Uterus (tissue), 4 donors: ENCODE measurements at places on chromosomes 5 and 9. TPM values are rescaled to one million over a fixed set of nuclear protein-coding genes. Genes with fewer than 3 reads are reported as not detected.

Gene PCDHGA7
- 10.5 TPM for total RNA-seq

Gene ANKRD31
- total RNA-seq: 0.69 TPM

Gene SHC3
- total RNA-seq: 3.5 TPM

Gene RNF224
- not detected for total RNA-seq

Gene TLE1
- total RNA-seq: 45.6 TPM

Gene SFXN1
- total RNA-seq: 54.2 TPM

Gene EGFLAM
- 6.2 TPM for total RNA-seq

Gene MLLT3
- 30.4 TPM for total RNA-seq

Gene DRD1
- not detected for total RNA-seq

Gene SPINK4
- not detected for total RNA-seq

Gene IL31RA
- total RNA-seq: not detected

Gene SPINK1
- not detected for total RNA-seq

Gene BTNL9
- 9.0 TPM for total RNA-seq

Gene OR5C1
- not detected for total RNA-seq

Gene SPINK13
- total RNA-seq: not detected

Gene MARVELD2
- not detected for total RNA-seq

Gene PTGDS
- total RNA-seq: 13.5 TPM

Gene PCDHGB5
- 24.7 TPM for total RNA-seq

Gene CDX1
- total RNA-seq: 0.34 TPM

Gene GDF9
- total RNA-seq: 0.62 TPM

Gene ANGPTL2
- total RNA-seq: 27.5 TPM

Gene SWI5
- 10.3 TPM for total RNA-seq

Gene FOXI1
- not detected for total RNA-seq

Gene PLEKHG4B
- 0.37 TPM for total RNA-seq

Gene PCDHGA10
- 8.9 TPM for total RNA-seq

Gene SLC4A9
- total RNA-seq: not detected

Gene WWC1
- 8.7 TPM for total RNA-seq

Gene RFESD
- 2.2 TPM for total RNA-seq

Gene IL33
- total RNA-seq: 42.1 TPM

Gene CDK7
- 35.3 TPM for total RNA-seq

Gene SPATA31D4
- not detected for total RNA-seq
